Fibroblast of mammary gland (primary cell): ENCODE measurements at places on chromosomes 13 and 19.

- no peak for DNase-seq
Observed at GRCh38 chr13:41740479-41740878, 220.4 kb downstream of the VWA8 start.

DNA sequence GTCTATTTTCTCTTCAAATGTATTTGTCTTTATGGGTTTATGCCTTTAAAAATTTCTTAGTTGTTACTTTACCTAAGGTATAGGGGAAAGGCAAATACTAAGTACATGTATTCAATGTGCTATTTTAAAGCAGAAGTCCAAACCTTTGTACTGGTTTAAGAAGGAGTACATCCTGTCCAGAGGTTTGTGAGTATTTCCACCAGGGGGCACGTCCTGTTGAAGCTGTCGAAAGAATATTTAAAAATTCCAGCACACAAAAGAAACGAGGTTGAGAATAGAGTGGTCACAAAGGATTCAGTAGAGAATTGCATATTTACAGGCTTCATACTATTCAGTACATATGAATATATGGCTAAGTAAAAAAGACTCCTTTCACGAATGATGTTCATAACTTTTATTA lies 59.8 kb downstream of the URI1 start:
- no peak for DNase-seq

- no peak for DNase-seq
Observed at GRCh38 chr19:15123900-15124299, 16.7 kb downstream of the SYDE1 start.

DNA sequence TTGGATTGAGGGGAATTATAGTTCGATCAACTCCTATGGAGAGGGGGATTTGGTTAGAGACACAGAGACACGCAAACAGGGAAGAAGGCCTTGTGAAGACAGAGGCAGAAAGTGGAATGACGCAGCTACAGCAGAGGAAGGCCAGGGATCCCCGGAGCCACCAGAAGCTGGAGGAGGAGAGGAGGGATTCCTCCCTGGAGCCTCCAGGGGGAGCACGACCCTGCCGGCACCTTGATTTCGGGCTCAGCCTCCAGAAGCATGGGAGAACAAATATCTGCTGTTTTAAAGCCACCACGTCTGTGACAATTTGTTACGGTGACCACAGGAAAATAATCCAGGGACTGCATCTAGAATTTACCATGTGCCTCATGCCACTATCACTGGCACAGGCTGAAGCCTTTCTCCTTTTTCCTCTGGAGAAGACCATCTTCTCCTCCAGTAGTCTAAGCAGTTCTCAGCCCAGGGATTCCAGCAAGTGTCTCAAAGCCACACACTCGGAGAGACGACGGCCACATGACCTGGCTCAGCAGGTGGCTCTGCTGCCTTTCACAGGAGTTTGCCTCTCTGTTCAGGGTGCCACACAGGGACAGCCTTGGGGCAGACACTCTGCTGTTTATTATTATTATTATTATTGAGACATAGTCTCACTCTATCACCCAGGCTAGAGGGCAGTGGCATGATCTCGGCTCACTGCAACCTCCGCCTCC lies 39.9 kb upstream of the CCNE1 start:
- peak; percentile 48 for DNase-seq

DNA sequence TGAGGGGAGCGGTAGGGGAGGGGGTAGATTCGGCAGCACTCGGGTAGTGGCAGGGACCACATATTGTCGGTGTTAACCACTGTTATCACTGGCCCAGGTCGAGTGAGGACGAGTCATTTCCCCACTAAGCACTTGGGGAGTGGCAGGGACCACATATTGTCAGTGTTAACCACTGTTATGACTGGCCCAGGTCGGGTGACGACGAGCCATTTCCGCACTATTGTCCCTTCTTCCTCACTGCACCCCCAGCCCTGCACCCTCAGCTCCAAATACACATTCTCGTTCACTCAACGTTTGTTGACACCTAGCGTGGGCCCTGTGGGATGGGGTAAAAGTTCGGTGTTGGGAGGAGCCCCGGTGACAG lies 467 bp upstream of the CLN5 start:
- DNase-seq: no peak

DNA sequence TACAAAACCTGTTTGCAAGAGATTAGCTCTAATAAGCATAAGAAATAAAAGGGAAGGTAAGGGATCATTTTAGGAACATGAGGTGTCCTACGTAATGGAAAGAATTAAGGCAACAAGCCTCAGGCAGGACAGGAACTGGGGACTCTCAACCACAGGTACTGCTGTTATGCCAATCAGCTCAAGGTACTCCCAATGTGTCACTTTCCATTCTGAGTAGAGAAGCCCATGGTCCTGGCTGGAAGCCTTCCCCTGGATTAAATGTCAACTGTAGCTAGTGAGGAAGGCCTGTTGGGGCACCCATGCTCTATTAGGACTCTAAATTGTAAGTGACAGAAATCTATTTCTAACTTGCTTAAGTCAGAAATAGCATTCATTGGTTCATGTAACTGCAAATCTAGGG lies 134.6 kb downstream of the DPF1 start:
- DNase-seq: no peak

DNA sequence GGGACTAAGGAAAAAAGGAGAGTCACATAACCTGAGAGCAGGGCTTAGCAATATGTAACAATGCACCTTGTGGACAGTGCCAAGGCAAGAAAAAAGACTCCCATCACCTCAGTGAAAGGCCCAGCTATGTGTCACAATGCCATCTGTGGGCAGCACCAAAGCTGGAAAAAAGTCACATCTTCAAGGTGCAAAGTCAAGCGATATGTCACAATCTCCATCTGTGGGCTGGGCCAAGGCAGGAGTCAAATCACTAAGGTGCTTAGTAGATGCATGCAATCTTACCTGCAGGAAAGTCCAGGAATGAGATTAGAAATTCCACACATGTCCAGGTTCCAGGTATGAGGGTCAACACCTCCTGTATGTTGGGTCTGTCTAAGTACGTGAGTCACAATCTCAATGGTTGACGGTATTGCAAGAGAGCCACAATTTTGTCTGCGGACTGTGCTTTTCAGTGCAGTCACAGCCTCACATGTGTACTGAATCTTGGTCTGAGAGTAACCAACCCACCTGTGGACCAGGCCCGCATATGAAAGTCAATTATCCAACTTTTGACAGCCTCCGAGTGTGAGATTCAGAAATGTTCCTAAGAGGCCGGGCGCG lies 14.8 kb upstream of the ZNF43 start:
- DNase-seq: peak; percentile 2

- no peak for DNase-seq
Observed at GRCh38 chr13:111437856-111438547, 117.6 kb downstream of the TEX29 start.

GRCh38 chr13:114065926-114066774 lies 66.3 kb downstream of the RASA3 start:
- no peak for DNase-seq

- DNase-seq: no peak
Observed at GRCh38 chr13:33842986-33843385, 25.0 kb downstream of the RFC3 start.

DNA sequence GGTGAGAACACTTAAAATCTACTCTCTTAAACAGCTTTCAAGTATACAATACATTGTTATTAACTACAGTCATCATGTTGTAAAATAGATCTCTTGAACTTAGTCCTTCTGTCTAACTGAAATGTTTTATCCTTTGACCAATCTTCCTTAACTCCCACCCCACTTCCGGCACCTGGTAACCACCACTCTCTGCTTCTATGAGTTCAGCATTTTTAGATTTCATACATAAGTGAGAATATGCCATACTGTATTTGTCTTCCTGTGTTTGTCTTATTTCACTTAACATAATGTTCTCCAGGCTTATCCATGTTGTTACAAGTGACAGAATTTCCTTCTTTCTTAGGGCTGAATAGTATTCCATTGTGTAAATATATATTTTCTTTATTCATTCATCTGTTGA lies 144.1 kb upstream of the TRPC4 start:
- DNase-seq: no peak

- DNase-seq: no peak
Observed at GRCh38 chr13:40146611-40147117, 491.2 kb downstream of the COG6 start.

- no peak for DNase-seq
Observed at GRCh38 chr13:99985241-99985874, 3.8 kb downstream of the ZIC2 start.

DNA sequence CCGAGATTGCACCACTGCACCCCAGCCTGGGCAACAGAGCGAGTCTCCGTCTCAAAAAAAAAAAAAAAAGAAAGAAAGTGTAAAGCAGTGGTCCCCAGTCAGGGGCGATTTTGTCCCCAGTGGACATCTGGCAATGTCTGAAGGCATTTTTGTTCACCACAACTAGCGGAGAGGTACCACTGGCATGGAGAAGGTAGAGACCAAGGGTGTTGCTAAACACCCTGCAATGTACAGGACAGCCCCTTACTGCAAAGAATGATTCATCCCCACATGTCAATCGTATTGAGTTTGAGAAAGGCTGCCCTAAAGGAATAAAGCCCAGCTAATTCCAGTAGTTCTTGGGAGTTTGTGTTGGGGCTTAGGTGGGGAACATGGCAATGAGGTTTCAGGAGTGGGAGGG lies 38.7 kb downstream of the CYP4F2 start:
- no peak for DNase-seq

- no peak for DNase-seq
Observed at GRCh38 chr19:46303322-46303690, 6.5 kb downstream of the HIF3A start.

GRCh38 chr13:99970651-99971575 lies 654 bp downstream of the ZIC5 start:
- no peak for DNase-seq

GRCh38 chr19:4337906-4338440 lies 654 bp downstream of the STAP2 start:
- DNase-seq: no peak
